CD4-positive, alpha-beta T cell treated with Interleukin-6 at 100 ng/mL for 8 hours (primary cell): ENCODE measurements at places on chromosomes 1 and 21.

GRCh38 chr1:1281533-1282321, 1.5 kb downstream of the SCNN1D start:
- no peak for DNase-seq

DNA sequence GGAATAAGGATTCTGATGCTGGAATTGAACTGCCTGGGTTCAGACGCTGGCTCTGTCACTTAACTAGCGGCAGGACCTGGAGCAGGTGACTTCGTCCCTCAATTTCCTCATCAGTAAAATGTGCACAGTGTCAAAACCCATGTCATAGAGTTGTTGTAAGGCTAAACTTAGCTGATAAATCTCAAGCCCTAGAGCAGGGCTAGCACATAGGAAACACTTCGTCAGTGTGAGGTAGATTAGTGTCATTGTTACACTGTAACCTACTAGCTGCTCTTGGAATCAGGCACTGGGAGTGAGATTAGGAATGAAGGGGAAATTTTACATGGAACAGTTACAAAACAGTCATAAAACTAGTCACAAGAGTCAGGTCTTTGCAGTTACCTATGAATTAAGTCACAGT, 56.1 kb upstream of the ANGPTL1 start:
- DNase-seq, result no peak

DNA sequence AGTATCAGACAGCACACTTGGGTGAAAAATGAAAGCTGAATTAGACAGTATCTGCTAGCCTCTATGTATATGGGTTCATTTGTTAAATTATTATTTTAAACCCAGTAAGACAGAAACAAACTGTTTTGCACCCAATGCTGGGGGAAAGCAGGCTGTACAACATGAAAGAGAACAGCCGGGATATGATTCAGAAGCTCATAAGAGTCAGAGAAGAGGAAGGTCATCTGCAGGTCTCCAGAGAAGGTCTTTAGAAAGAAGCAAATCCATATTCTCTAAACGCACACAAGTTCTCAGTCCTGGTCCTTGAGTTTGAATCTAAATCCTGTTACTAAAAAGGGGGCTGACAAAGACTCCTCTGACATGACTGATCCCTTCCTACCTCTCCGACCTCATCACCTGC, 155.1 kb downstream of the SIPA1L2 start:
- DNase-seq, result no peak

- no peak for DNase-seq
Observed at GRCh38 chr21:39188521-39189139, 5.4 kb upstream of the PSMG1 start.

DNA sequence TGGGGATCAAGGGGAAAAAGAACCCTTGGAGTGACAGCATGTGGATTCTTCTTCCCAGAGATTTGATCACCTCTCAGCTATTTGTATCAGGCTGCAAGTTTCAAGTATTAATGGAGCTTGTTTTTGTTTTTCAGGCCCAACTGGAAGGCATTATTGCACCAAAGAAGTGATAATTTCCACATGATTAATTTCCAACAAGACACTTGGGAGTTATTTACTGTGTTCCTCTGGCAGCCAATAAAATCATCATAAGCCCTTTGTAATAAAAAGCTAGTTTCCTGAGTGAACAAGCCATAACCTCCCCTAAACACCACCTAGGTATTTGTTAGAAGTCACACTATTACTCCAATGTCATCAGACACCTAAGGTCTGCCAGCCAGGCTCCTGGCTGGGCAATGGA, 8.2 kb downstream of the DNALI1 start:
- DNase-seq, result no peak

DNA sequence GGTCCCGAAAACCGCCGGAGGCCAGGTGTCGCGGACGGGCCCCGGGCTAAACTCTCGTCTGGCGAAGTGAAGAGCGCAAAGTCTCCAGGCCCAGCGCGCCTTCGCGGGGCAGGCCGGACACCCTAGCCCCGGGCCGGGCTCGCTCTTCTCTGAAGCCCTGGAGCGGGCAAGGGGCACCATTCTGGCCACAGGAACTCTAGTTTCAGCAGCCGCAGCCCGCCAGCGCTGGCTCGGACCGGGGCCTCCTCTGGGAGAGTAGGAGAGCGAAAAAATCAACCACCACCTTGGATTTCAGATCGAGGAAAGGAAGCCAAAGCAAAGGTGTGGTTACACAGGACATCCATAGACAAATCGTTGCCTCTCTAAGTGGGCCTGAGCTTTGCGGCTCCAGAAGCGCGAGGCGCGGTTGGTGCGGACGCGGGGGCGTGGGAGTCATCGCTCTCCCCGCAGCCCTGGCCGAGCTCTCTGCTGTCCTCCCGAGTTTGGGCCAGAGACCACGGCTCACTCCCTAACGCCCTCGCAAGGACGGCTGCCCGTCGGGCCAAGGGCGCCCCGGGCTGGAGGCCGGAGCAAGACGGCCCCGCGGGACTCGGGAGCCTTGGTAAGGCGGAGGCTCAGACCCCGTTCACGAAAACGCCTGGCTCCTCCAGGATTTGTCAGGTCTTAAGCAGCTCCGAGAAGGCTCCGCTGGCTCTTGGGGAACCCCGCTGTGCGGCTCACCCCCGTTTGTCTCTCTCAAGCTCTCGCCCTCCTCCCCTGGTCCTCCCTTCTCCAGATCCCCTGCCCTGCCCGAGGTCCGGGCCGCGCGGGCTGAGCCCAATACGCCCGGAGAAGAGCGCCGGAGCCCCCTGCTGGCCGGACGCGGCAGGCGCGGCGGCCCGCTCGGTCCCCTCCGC, 132.9 kb upstream of the DPYD start:
- peak; percentile 30 for DNase-seq

DNA sequence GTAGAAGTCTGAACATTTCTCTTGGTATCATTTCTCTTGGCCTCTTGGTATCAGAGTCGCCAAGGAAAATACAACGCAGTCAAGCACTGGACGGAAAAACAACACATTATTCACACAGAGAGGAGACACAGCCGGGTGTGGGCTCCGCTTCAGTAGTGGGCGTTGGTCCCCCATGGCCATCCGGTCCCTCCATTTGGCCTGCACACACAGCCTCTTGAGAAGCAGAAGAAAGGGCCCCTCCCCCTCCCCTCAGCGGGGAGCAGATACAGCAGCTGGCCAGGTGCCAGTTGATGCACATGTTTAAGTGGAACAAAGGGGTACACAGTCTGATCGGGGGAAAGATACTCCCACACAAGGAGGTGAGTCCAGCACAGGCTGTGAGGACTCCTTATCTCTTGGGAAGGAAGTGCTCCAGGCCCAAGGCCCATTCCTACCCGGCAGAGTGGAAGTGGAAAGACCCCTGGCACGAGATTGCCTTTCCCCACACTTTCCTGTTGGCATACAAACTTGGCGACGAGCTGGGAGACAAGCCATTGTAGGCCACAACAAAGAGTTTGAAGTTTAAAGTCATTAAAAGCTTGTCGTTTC, 311.3 kb downstream of the FAM72C start:
- DNase-seq, result no peak

GRCh38 chr21:22758478-22758877, 1760.3 kb downstream of the NCAM2 start:
- no peak for DNase-seq

- DNase-seq, result no peak
Observed at GRCh38 chr1:112396653-112397471, 848 bp downstream of the CTTNBP2NL start.

- peak; percentile 59 for DNase-seq
Observed at GRCh38 chr1:117661027-117661426, 55.2 kb downstream of the TENT5C start.

GRCh38 chr21:45004481-45005247, 64.8 kb downstream of the SLX9 start:
- DNase-seq, result no peak

DNA sequence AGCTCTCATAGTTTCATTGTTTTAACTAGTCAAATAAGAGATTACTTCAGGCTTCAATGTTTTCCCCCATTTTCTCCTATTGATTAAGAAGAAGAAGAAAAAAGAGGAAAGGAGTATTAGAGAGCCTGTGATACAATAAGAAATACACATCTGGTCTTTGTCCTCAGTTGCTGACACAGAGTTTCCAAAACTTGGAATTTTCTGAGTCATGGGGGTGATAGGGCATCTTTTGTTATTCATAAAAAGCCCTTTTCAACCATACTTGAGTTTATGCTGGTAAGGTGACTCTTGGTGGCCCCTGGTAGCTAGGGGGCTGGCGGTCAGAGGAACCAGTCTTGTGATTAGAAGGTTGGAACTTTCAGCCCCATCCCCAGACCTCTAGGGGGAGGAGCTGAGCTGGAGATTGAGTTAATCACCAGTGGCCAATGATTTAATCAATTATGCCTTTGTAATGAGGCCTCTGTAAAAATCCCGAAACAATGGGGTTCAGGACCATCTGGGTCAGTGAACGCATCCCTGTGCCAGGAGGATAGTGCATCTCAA, 28.9 kb upstream of the KLF18 start:
- DNase-seq, result no peak

GRCh38 chr1:72606216-72606810, 324.0 kb upstream of the NEGR1 start:
- DNase-seq, result no peak

DNA sequence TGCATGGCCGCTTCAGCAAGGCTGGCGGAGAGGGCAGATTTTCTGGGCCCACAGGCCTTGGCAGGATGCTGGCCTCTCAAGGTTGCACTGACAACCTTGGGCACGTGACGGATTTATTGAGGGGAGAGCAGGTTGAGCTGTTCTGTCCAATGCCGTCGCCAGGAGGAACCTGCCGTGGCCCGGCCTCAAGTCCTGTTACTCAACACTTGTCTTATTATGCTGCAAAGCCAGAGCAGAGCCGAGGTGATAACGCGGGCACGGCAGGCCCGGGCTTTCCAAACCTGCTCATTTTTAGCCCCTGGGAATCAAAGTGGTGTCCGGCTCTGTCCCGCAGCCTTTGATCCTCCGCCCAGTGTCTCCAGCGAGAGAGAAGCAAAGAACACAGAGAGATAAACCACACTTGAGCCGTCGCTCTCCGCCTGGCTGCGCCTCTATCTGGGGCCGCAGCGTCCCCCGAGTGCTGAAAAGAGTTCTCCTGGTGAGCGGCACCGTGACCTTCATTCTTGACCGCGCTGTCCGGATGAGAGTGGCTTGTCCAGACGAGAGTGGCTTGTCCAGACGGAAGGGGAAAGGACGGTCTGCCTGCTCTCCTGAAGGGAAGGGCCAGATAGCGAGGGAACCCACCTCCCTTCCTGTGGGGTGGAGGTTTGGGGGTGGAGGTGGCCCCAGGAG, 162.3 kb upstream of the ARHGEF16 start:
- DNase-seq, result no peak

- no peak for DNase-seq
Observed at GRCh38 chr1:117181630-117182041, 29.1 kb downstream of the VTCN1 start.

GRCh38 chr1:161238039-161238473, at the start of gene NR1I3:
TSS of gene NR1I3 (minus strand) at chr1:161238203. CDS start at chr1:161236565, 1,638 bp downstream.
- no peak for DNase-seq

GRCh38 chr1:65001231-65001792, 35.0 kb upstream of the JAK1 start:
- peak; percentile 70 for DNase-seq
